ENCODE measurements at places on chromosomes 3 and 15. TPM values are rescaled to one million over a fixed set of nuclear protein-coding genes. Genes with fewer than 3 reads are reported as not detected.

PIERCE2 gene
- 0.73 TPM for total RNA-seq

CPNE4 gene
- 0.20 TPM for total RNA-seq

C3orf70 gene
- 1.1 TPM for total RNA-seq

ZDHHC3 gene
- 64.5 TPM for total RNA-seq

WDR53 gene
- total RNA-seq: 5.3 TPM

USP3 gene
- total RNA-seq: 46.3 TPM

PDCD10 gene
- 46.3 TPM for total RNA-seq

CAMKV gene
- total RNA-seq: not detected

POPDC2 gene
- total RNA-seq: under 0.01 TPM

ARRDC4 gene
- total RNA-seq: 7.2 TPM

PHLDB2 gene
- total RNA-seq: 47.8 TPM

SH3GL3 gene
- total RNA-seq: 0.20 TPM

MYO1E gene
- 235 TPM for total RNA-seq

SLC6A1 gene
- total RNA-seq: not detected

WDR72 gene
- not detected for total RNA-seq

ZNF662 gene
- 2.2 TPM for total RNA-seq

CLRN1 gene
- total RNA-seq: not detected

RFTN1 gene
- 55.5 TPM for total RNA-seq

SMCO1 gene
- under 0.01 TPM for total RNA-seq

GOLGA8Q gene
- 1.1 TPM for total RNA-seq

NUP210 gene
- total RNA-seq: not detected

CNTN4 gene
- total RNA-seq: not detected

FAM3D gene
- total RNA-seq: not detected

GABRR3 gene
- total RNA-seq: not detected

SLC2A2 gene
- not detected for total RNA-seq

ACKR2 gene
- total RNA-seq: 0.20 TPM

XCR1 gene
- not detected for total RNA-seq

PCNP gene
- 77.2 TPM for total RNA-seq

XIRP1 gene
- not detected for total RNA-seq

TRH gene
- total RNA-seq: not detected

PCYT1A gene
- 73.5 TPM for total RNA-seq

ASB14 gene
- not detected for total RNA-seq

GOLGA6D gene
- not detected for total RNA-seq

ADPGK gene
- 54.9 TPM for total RNA-seq

LRTM1 gene
- total RNA-seq: not detected

All from subcutaneous preadipocyte (primary cell).